Right lung (tissue), 10 donors: ENCODE measurements at places on chromosomes 3 and 15. TPM values are rescaled to one million over a fixed set of nuclear protein-coding genes. Genes with fewer than 3 reads are reported as not detected.
A peak's percentile ranks its signal among the peaks of the same experiment; 100 is the strongest.

DNA sequence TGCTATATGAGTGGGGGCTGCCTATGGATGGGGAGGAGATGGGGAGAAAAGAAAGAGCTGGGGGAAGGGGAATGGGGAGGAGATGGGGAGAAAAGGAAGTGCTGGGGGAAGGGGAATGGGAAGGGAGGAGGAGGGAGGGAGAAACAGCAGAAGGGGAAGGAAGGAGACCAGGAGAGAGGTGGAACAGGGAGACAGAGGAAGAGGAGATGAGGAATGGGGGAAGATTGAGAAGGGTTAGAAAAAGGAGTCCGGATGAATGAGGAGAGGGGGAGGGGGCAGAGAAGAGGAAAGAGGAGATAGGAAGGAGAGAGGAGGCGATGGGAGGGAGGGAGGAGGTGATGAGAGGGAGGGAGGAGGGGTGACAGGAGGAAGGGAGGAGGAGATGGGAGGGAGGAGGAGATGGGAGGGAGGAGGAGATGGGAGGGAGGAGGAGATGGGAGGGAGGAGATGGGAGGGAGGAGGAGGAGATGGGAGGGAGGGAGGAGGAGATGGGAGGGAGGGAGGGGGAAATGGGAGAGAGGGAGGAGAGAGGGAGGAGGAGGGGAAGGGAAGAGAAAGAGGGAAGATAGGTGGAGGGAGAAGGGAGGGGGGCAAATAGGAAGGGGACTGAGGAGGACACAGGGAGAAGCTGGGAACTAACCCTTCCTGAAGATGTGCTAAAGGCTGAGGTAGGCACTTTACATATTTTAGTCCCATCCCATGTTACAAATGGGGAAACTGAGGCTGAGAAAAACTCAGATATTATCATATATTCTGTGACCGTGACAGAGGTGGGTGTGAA is 6.6 kb upstream of the BCL2L10 start:
- no peak for DNase-seq

- DNase-seq: no peak
Measured at GRCh38 chr15:79003896-79004295, 59.0 kb upstream of the CTSH start.

DNA sequence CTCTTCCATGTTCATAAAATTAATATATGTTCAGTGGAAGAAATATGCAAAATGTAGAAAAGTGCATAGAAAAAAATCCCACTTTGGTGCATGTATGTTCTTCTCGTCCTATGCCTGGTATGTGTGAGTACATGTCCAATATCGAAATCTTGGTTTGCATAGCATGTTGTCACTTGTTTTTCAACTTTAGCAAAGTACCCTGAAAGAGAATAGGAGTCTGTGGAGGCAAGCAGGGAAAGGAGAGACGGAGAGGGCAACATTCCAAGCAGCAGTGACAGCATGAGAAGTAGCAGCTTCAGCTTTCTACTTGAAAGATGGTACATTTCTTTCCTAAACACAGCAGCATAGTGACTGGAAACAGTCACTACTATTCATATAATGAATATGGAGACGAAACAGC is 56.8 kb upstream of the CACNA2D3 start:
- DNase-seq: no peak

GRCh38 chr15:38201714-38202113 is 50.9 kb upstream of the SPRED1 start:
- DNase-seq: no peak

DNA sequence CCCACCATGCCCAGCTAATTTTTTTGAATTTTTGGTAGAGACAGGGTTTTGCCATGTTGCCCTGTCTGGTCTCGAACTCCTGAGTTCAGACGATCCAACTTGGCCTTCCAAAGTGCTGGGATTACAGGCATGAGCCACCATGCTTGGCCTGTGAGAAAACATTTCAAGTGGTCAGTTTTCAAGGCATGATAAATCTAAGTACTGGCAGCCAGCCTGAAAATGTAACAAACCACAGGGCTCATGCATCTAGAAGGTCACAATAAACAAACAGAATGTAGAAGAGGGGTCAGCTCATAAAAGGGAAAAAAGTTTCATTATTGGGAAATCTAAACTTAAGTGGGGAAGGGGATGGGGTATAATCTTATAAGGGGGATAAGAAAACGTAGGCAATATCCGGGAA is 39.9 kb downstream of the PPCDC start:
- no peak for DNase-seq

DNA sequence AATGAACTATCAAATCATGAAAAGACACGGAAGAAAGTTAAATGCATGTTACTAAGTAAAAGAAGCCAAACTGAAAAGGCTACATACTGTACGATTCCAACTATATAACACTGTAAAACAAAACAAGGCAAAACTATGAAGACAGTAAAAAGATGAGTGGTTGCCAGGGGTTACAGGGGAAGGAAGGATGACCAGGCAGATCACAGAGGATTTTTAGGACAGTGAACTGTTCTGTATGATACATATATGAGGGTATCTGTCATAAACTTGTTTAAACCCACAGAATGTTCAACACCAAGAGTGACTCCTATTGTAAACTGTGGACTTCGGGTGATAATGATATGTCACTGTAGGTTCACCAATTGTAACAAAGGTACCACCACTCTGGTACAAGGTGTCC is 60.6 kb downstream of the CHSY1 start:
- DNase-seq: no peak

DNA sequence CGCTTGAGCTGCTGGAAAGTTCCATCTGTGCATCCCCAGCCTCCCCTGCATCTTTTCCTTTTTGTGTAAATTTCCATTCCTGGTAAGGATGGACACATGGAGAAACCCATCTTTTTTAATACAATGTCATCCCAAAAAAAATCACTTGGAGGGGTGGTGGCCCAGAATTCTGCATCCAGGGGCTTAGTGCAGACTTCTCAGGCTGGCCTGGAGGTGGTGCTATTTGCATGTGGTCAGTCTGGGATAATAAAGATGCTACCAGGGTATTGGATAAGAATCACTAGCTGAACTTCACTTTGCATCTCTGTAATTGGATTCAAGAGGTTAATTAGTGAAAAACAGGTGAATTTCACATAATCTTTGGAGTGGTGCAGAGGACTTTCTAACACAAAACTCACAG is 1.8 kb upstream of the ZSCAN2 start:
- no peak for DNase-seq

DNA sequence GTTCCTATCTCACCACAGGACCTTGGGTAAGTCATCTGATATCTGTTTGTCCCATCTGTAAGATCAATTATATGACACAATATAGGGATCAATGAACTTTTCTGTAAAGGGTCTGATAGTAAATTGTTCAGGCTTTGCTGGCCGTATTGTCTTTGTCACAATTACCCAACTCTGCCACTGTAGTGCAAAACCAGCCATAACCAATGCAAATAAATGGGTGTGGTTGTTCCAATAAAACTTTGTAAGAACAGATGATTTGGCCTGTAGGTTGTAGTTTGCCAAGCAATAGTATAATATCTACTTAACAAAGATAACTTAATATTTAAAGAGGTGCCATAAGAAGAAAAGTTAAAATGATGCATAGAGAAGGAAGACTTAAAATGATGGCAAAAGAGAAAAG is 210.8 kb downstream of the VPS13C start:
- DNase-seq: no peak

DNA sequence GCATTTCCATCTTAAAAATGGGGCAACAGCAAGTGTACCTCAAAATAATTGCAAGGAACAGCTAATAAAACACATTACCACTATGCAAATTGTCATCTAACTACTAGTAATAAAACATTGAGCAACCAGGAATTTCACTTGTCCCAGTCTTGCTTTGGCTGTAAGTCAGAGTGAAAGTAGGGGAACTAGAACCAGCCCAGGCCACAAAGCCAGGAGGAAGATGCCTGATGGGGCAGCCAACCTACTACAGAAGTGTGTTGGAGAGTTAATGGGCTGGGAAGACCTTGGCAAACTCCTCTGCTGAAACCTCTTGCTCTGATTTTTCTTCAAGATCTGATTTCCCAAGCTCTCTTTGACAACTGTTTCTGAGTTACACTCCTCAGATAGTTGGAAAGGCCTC is 40.2 kb upstream of the LPP start:
- no peak for DNase-seq

GRCh38 chr3:2923390-2923789 is 186.8 kb downstream of the IL5RA start:
- DNase-seq: peak; percentile 1

DNA sequence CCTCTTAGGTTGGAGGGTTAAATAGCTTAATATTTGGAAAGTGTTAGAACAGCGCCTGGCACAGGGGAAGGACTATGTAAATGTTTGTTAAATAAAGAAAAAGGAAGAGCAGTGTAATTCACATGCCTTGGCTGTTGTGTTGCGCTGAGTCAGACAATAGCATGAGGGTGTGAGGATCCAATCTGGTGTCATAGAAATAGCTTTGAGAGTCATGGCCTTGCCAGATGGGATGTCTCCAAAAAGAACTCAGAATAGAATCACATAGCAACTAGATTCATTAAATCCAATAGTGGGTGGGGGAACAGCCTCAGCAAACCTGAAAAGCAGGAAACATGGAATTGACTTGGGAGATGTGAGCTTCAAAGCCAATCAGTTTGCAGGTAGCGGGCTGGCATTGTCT is 3.9 kb upstream of the RBSN start:
- DNase-seq: no peak

TP63 gene
- polyA plus RNA-seq: 0.59 TPM

NEK10 gene
- 2.8 TPM for polyA plus RNA-seq

CAND2 gene
- 5.8 TPM for polyA plus RNA-seq

HTR3C gene
- polyA plus RNA-seq: 0.09 TPM

RHCG gene
- polyA plus RNA-seq: 1.8 TPM

SLC28A1 gene
- polyA plus RNA-seq: 0.13 TPM

NLGN1 gene
- polyA plus RNA-seq: 11.4 TPM

TATDN2 gene
- 36.1 TPM for polyA plus RNA-seq

NRROS gene
- 7.8 TPM for polyA plus RNA-seq

PIGB gene
- 17.7 TPM for polyA plus RNA-seq
